Activated CD4-positive, alpha-beta T cell treated with anti-CD3 and anti-CD28 coated beads for 4 hours (primary cell): ENCODE measurements at places on chromosomes 2 and 18.

DNA sequence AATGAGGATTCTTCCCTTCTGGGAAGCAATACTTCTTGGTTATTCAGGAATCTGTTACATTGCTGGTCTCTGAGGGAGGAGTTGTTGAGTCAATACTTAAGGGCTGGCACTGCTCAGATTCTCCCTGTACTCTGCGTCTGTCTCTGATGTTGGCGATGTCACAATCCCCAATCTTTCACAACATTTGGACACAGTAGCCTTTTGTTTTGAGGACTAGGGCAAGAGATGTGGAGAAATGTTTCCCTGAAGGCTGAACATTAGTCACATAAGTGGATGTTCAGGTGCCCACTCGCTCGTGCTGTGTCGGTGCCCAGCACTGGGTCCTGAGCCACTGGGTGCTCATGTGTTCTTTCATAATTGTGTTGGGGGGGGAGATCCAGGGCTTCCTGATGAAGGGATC lies 55.0 kb downstream of the MAPK4 start:
- no peak for DNase-seq

- DNase-seq = no peak
Measured at GRCh38 chr18:25648716-25649260, 296.8 kb upstream of the ZNF521 start.

DNA sequence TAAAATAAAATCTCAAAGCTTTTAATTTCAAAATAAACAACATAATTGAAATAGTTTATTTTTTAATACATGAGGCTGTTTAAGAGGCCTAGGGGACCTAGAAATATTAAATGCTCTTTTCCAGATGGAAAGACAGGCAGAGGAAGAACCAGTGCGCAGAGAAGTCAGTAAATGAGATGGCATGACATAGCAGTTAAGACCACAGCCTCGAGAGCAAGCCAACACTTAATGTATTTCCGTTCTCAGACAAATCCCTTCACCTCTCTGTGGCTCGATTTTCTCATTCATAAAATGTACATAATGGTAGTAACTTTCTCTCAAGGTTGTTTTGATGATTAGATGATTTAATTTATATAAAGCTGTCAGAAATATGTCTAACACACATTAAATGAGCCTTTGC lies 405.1 kb upstream of the CWC22 start:
- no peak for DNase-seq

DNA sequence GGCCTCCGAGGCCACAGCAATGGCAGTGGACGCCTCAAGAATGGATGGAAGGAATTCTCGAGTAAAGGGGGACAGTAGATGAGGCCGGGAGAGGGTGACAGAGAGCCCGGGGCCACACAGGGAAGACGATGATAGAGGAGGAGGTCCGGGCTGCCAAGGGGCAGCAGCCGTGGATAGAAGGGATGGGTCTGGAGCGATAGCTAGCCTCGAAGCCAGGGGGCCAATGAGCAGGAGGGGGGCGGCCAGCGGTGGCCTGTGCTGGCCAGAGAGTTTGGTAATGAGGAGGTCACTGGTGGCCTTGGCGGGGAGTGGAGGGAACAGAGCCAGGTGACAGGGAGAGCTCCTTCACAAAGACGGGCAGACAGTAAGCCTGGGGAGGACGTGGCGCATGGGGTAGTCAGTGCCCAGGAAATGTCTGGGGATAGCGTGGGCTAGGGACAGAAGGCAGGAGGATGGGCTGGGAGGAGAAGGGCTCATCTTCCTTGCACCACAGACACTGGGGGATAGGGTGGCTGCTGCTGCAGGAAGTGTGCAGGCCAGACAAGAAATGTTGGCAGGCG lies 87.8 kb upstream of the ASB18 start:
- no peak for DNase-seq

DNA sequence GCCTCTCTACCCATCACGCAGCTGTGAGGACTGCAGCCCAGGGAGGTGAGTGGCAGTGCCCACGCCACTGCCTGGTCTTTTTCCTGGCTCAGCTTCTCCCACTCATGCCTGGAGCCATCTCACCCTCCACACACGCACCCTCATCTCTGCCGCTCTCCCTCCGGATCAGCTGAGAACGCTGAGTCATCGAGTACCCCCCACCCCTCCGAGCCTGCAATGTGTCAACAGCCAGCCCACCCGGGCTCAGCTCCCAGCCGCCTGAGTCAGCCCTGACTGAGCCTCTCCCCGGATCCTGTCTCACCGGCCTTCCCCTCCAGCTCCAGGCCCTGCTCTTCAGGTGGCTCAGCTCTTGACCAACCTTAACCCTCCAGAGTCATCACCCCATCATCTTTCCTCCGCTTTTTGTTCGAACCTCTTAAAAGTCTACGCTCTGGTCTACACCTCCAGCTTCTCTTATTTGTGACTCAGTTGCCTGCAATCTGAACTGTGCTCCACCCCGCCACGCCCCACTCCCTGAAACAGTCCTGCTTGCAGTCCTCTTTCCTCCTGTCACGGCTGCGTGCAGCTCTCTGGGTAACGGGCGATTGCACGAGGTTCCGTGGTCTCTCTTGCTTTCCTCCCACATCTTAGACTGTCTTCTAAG lies 94.4 kb upstream of the ASAP2 start:
- DNase-seq = no peak

GRCh38 chr2:1068241-1068640 lies 117.6 kb downstream of the SNTG2 start:
- DNase-seq = no peak

DNA sequence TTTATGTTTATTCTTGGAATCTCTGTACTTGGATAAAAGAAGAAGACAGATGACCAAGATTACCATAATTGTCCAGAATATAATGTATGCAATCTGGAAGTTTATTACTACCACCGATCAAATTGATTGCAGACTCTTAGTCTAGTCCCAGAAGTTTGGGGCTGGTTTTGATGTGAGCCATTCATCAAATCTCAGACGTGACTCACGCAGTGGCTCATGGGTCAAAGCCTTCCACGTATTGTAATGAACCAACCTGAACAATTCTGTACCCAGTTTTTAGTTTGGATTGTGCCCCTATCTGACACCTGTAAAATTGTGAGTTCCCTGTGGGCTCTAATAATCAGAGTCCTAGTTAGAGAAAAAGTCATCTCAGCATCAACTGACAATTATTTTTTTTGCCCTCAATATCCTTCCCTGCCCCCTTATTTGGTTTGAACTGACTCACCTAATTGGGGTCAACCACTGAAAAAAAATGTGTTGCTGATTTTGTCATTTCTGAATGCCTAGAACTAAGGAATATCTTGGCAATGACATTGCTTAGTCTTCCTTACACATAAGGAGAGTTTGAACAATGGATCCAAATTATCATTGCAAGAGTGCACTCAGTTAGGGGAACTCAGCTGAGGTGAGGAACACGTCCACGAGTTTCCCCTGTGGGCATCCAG lies 219.5 kb upstream of the NRP2 start:
- no peak for DNase-seq

DNA sequence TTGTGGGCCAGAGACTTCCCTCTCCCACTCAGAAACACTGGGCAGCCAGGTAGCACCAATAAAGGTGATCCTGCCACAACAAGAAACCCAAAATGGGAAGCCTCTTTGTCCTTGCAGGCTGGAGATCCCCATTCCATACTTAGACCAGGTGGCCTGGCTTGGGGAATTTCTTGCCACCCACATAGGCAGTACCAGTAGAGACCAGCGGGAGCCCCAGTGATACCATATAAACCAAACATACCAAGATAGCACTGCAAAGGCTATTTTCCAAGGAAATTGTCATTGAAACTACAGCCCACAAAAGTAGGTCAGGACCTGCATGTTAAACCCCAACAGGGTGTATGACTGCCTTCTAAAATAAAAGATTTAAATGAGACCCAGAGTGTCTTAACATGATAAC lies 171.6 kb downstream of the DIS3L2 start:
- DNase-seq = no peak

GRCh38 chr18:58396966-58397365 lies 231.9 kb downstream of the ALPK2 start:
- no peak for DNase-seq

GRCh38 chr2:231099918-231100317 lies 24.9 kb downstream of the HTR2B start:
- DNase-seq = no peak
